HCT116 (cell line): ENCODE measurements at places on chromosomes 11 and 22. TPM values are rescaled to one million over a fixed set of nuclear protein-coding genes. Genes with fewer than 3 reads are reported as not detected.

Gene TSSC4
- total RNA-seq: 47.1 TPM

Gene CD248
- total RNA-seq: 0.32 TPM

Gene GSTT2B
- total RNA-seq: 14.3 TPM

Gene XKR3
- total RNA-seq: not detected

Gene CABP2
- not detected for total RNA-seq

Gene B3GAT1
- not detected for total RNA-seq

Gene GPHA2
- not detected for total RNA-seq

Gene CRACR2B
- 11.8 TPM for total RNA-seq

Gene NAGA
- 21.2 TPM for total RNA-seq

Gene TNNT3
- 0.71 TPM for total RNA-seq

Gene SCARF2
- total RNA-seq: 2.5 TPM

Gene SCGB2A2
- total RNA-seq: not detected

Gene PLA2G3
- not detected for total RNA-seq

Gene TECTA
- total RNA-seq: 0.81 TPM

Gene ZNF215
- total RNA-seq: 9.9 TPM

Gene HTR3A
- 0.12 TPM for total RNA-seq

Gene CSF2RB
- 0.10 TPM for total RNA-seq

Gene CCDC116
- 0.66 TPM for total RNA-seq

Gene FGF4
- total RNA-seq: not detected

Gene OR52A1
- total RNA-seq: not detected

Gene COX8A
- total RNA-seq: 536 TPM

Gene KCNK7
- 0.61 TPM for total RNA-seq

Gene MAPK8IP1
- total RNA-seq: 10.1 TPM

Gene BLID
- 8.9 TPM for total RNA-seq

Gene PAX6
- 5.3 TPM for total RNA-seq

Gene LARGE2
- total RNA-seq: 67.6 TPM

Gene CARD10
- total RNA-seq: 32.0 TPM

Gene PRRG4
- total RNA-seq: 5.4 TPM

Gene ARRB1
- 24.2 TPM for total RNA-seq

Gene GLB1L2
- 27.1 TPM for total RNA-seq

Gene DEUP1
- not detected for total RNA-seq

Gene SLC22A6
- total RNA-seq: not detected

Gene MMP12
- total RNA-seq: not detected

Gene MIOX
- 0.39 TPM for total RNA-seq

Gene ELFN2
- 45.4 TPM for total RNA-seq

Gene C22orf42
- not detected for total RNA-seq

Gene OR10D3
- total RNA-seq: not detected

Gene DAGLA
- 2.7 TPM for total RNA-seq

Gene KRTAP5-10
- 0.20 TPM for total RNA-seq

Gene IRAG1
- 3.7 TPM for total RNA-seq

Gene NRGN
- total RNA-seq: 33.3 TPM

Gene ANO5
- total RNA-seq: 1.1 TPM

Gene MMP3
- not detected for total RNA-seq

Gene PTPMT1
- 71.6 TPM for total RNA-seq

Gene EHF
- total RNA-seq: 51.5 TPM

Gene DNAL4
- total RNA-seq: 18.3 TPM

Gene MEN1
- total RNA-seq: 62.1 TPM

Gene APOBEC3H
- 1.8 TPM for total RNA-seq

Gene TCN2
- total RNA-seq: 2.2 TPM
